Cardiac muscle cell (in vitro differentiated cells and primary cell): ENCODE measurements at places on chromosomes 11 and 22. TPM values are rescaled to one million over a fixed set of nuclear protein-coding genes. Genes with fewer than 3 reads are reported as not detected.

TRIM51 gene
- not detected in 2 replicates for polyA plus RNA-seq

BRSK2 gene
- polyA plus RNA-seq = 1.2 and 2.7 TPM in 2 replicates

OR5A1 gene
- polyA plus RNA-seq = not detected in 2 replicates

DNAJB13 gene
- polyA plus RNA-seq = 0.25 TPM in 1 of 2 replicates, not detected in the other
